Activated gamma-delta T cell treated with Interleukin-2 at 50 U/mL for 16 hours (primary cell): ENCODE measurements at places on chromosomes 16 and 17.

DNA sequence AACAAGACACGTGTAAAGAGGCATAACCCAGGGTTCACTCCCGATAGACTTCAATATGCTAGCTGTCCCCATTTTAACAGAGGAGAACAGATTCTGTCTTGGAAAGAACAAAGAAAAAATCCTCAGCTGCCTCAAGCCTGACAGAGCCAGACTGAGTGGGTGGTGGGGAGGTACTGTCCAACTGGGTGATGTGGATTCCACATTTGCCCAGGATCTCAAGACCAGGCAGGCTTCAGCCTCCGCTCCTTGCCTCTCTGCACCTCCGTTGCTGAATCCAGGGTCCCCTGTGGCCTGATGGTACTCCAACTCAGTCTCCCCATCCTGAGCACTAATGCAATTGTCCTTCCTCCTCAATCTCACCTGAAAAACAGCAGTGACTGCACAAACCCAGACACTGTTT lies 163.8 kb downstream of the GSG1L start:
- no peak for DNase-seq

- no peak for DNase-seq
Measured at GRCh38 chr16:15960124-15960971, 10.9 kb downstream of the ABCC1 start.

GRCh38 chr16:75475420-75475847 lies 10.9 kb upstream of the TMEM170A start:
- DNase-seq, result no peak

GRCh38 chr16:69378760-69379159 lies 7.0 kb downstream of the TERF2 start:
- DNase-seq, result no peak

- DNase-seq, result no peak
Measured at GRCh38 chr17:80819422-80820164, 172.0 kb upstream of the CHMP6 start.

GRCh38 chr16:10610499-10611184 lies 30.2 kb upstream of the EMP2 start:
- no peak for DNase-seq

DNA sequence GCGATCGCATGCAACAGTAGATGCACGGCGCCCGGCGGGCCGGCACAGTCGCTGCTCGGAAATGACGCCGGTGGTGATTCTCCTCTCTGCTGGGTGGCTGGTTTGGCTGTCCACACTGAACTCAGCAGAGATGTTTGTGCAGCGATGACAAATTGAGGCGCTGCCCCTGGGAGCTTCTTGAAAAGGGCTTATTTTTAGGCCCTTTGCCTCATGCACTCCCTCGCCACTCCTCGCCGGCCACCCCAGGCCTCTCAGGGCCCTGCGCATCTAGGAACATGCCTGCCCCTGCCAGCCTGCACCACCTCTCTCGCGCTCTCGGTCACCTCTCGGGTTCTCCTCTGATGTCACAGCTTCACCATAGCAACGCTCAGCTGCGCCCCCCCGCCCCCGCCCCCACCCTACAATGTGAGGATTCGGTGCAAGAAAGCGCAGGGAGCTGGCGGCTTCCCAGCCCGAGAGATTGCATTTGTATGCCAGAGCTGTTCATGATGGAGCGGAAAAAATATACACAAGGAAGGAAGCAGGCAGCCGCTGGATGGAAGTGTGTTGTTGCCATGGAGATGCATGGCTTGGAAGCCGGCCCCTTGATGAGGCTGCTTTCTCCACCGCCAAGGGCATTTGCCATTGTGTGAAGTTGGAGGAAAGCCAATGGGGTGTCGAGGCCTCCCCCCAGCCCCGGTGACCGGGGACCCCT lies 81.3 kb upstream of the PLCG2 start:
- no peak for DNase-seq

- DNase-seq, result no peak
Measured at GRCh38 chr17:55584055-55584685, 72.9 kb upstream of the SMIM36 start.

DNA sequence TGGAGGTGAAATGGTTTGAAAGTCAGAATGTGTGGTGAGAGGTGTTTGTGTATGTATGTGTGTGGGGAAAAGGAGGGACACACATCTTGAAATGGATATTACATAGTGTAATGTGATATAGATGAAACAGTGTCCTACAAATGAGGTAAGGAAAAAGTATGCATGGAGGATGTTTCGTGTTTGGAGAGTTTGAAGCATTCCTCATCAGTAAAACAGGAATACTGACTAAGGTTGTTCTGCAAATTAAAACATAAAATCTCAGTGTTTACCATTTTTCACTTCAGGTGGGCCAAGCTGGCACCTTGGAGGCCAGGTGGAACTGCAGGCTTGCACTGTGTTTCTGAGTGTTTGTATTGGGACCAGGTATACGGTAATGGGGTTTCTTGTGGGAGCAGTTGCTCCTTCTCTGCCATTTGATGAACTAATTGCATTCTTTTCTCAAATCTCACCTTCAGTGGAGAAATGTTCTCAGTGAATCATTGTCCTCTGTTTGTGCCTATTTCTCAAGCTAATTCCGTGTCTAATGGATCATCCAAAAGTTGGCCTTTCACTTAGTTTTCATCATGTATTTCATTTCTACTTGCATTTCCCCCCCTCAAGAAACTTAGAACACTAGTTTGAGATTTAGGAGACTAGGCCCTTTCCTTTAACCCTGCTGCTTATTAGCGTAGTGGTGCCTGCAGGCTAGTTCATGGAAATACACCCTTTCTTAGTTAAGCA lies 8.2 kb upstream of the TBKBP1 start:
- no peak for DNase-seq

DNA sequence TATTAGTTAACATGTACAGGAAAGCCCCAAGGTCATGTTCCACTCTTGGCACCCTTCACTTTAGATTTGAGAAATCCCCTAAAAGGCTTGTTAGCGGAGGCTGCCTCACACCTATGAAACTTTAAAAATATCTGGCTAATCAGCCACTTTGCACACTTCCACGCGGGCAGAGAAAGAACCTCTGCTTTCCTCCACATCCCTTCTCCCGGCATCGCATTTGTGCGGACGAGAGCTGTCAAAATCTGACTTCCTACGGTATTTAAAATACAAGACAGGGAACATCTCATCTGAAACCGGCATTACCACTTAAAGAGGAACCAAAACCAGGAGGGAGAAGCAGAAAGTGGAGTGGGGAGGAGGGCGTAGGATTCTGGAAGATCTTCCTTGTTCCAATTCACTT lies 422.3 kb downstream of the TMEM114 start:
- DNase-seq, result no peak

DNA sequence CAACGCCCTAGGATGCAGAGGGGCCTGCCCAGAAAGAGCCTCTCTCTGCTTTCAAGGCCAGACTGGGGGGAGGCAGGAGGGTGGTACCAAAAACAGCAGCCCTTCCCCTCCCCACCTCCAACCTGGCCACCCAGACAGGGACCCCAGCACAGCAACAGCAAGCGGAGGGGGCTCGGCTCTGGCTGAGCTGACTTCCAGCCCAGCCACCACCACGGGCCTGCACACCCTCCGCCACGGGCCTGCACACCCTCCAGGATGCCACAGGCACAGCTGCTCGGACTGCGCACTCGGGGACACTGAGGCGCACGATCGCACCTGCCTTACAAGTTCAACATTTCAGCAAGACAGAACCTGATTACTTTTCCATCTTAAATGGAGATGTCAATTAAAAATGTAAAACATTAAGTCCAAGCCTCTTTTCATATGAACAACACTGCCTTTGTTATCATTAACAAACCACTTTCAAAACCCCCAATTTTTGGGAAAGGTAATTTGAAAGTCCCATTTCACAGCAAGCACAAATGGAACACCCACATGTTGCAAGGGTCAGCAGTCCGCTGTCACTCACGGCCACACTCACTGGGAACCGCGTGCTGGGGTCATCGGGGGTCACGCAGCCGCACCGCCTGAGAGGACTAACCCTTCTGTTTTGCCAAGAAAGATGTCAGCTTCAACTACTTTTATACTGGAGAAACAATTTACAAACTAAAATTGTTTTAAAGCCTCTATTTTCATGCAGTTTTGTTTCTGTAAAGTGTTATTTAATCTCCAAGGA lies 76.4 kb downstream of the ANKRD11 start:
- no peak for DNase-seq

GRCh38 chr17:10349403-10349802 lies 23.4 kb downstream of the MYH13 start:
- no peak for DNase-seq

GRCh38 chr16:57091200-57091974 lies 996 bp upstream of the CPNE2 start:
- no peak for DNase-seq

DNA sequence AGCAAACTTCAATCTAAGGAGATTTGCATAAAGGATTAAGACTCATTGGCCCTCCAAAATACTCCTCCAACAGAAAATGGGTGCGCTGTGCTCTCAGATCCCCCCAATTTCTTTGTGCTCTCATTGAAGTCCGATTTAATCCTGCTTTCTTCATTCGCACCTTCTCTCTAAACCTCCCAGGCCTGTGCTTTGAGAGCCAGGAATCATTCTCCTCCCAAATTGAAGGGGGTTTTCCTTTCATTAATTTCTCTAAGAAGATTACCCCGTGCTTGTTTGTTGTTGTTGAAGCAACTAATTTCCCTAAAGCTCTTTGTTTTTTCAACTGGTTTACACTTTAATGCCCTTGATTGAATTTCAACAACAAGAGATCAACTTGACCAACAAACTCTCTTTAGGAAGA lies 304.2 kb upstream of the IRX3 start:
- no peak for DNase-seq

- DNase-seq, result no peak
Measured at GRCh38 chr16:27452569-27453493, 50.9 kb downstream of the IL21R start.

GRCh38 chr17:81630274-81630673 lies 6.6 kb downstream of the NPLOC4 start:
- no peak for DNase-seq
